SJSA1 (cell line): ENCODE measurements at places on chromosomes 6 and 20. TPM values are rescaled to one million over a fixed set of nuclear protein-coding genes. Genes with fewer than 3 reads are reported as not detected.

The SERAC1 gene
- total RNA-seq, result 3.5 and 8.5 TPM in 2 replicates

GRCh38 chr6:7252390-7252789, 60.6 kb downstream of the SSR1 start:
- no peak for DNase-seq

GRCh38 chr6:140538926-140539325, 1164.5 kb upstream of the CITED2 start:
- DNase-seq, result no peak

DNA sequence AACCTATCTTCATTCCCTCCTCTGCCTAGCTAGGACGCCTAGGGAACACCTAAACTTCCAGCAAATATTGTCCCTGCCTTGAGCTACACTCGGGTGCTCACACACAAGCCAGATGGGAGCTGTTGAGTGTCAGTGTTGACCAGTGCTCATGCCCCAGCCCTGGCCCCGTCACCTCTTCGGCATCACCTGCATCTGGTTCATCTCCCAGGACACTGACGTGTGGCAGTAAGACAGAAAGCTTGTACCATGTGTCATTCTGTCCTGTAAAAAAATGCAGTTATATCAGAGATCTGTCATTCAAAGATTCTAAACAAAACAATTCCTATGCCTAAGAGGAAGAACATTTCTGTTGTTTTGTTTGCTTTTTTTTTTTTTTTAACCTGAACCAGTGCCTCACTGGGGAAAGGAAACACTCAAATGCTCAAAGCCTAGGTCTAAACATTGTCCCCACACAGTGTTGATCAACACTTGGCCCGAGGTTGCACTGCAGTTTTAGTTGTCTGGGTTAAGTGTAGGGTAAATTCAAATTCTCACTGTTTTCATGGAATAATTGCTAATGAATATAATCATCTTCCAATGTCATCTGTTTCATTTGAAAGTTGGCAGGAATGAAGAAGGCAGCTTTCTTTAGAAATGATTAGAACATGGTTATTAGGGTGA, 102.7 kb upstream of the SASH1 start:
- no peak for DNase-seq

DNA sequence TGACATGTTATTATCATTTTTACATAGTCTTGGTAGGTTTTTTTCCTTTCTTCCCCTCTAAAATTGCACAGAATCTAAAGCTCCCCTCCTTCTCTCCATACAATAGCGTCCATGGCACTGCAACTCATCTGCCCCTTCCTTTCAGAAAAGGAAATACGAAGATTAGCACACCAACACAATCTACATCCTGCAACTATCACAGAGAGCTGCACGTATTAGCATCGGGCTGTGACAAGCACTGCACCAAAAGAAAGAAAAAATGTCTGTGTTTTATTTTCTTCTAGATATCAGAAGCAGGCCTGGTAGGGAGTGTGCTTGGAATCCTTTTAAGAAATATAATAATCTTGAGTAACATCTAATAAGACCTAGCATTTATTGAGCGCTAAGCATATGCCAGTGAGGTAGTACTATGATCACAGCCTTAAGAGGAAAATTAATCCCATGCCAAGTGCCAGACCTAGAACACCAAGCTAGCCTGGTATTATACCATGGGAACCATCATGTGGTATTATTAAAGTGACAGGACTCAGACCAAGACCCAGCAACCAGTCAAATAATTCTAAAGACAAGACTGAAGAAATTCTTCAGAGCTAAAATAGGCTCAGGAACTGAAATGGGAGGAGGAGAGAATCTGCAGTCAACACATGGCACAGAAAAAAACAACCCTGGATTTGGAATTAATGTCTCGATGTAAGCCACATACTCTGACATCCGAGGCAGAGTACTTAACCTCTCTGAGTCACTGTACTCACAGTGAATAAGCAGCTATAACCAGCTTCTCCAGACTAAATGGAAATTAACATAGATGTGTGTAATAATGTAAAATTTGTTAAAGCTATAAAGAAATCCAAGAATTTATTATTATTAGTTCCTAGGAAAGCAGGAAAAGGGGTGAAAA, 124.3 kb downstream of the IPCEF1 start:
- no peak for DNase-seq

- DNase-seq, result no peak
Observed at GRCh38 chr6:56798163-56798562, 155.5 kb upstream of the DST start.

The GLP1R gene
- not detected in 2 replicates for total RNA-seq

The TBX18 gene
- total RNA-seq, result 17.5 and 35.1 TPM in 2 replicates

- DNase-seq, result peak; percentile 53
Observed at GRCh38 chr6:36028088-36028876, 674 bp downstream of the MAPK14 start.

The SLC22A1 gene
- total RNA-seq, result not detected in 2 replicates

GRCh38 chr6:166333172-166333995, 9.0 kb downstream of the SFT2D1 start:
- DNase-seq, result no peak

The PNLDC1 gene
- not detected in 2 replicates for total RNA-seq

- DNase-seq, result no peak
Observed at GRCh38 chr6:134119486-134119885, 67.1 kb upstream of the SLC2A12 start.

- DNase-seq, result no peak
Observed at GRCh38 chr20:44471481-44471882, 4.2 kb upstream of the TTPAL start.

DNA sequence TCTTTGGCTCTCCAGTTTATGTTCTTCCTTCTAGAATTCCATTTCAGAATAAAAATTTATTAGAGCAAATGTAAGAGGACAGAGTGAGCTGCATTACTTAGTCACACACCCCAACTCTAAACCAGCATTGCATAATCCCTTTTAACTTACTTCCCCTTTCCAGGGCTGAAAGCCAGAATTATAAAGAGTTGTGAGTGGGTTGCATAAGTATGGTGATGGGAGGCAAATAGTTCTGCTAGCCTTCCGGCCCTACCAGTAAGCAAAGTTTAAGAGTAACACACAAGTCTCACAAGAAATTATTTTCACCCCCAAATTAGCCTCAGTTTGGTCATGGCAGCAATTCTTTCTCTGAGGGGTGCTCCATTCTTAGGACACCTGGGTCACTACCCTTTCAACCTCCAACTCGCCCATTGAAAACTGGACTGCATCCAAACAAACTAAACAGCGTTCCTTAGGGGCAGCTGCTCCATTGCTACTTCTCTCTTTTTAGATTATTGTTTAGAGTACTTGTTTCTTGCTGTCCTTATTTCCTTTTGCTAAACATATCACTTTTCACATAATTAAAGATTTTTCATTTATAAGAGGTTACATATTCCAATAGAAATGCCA, 1.6 kb downstream of the KIAA0408 start:
- no peak for DNase-seq

GRCh38 chr6:128464790-128465189, 55.6 kb downstream of the PTPRK start:
- no peak for DNase-seq

GRCh38 chr20:59765599-59766177, 161.3 kb downstream of the PHACTR3 start:
- no peak for DNase-seq

- DNase-seq, result peak; percentile 9
Observed at GRCh38 chr6:138570725-138571029, 71.4 kb upstream of the NHSL1 start.

GRCh38 chr20:35145141-35145564, 2.0 kb downstream of the EDEM2 start:
- DNase-seq, result no peak

The KIAA0408 gene
- 5.1 and 5.8 TPM in 2 replicates for total RNA-seq

The PNPLA1 gene
- not detected in 2 replicates for total RNA-seq

DNA sequence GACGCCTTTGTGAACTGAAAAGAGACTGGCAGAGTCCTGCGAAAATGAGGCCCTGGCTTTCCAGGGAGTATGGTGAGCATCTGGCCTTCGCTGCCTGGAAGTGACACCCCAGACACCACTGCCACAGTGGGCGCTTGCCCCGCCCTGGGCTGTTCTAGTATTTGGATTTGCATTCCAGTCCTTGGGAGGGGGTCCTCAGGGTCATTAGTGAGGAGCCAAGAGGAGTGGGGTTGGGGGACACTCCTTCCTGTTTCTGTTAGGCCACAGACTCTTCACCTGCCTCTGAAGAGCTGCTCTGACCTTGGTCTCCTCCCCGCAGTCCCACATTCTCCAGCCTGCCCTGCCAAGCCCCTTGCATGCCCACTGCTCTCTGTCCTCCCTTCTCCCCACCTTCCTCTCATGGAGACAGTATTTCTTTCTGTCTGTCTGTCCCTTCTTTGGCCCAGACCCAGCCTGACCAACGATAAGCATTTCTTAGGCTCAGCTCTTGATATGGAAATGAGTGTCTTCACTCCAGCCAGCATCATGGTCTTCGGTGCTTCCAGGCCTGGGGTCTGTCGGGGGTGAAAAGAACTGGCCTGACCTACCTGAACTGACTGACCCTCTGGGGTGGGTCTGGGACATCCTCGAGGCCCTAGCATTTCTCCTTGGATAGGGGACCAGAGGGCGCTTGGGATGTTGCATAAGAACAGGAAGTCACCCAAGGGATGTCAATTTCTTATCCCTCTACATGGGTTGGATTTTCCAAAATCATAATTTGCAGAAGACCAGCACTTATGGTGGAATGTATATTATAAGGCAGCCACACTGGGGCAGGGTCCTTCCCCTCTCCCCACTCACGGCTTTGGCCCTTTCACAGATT, 19.4 kb downstream of the SLC9A8 start:
- DNase-seq, result no peak

The NUDT3 gene
- 17.1 and 20.2 TPM in 2 replicates for total RNA-seq

DNA sequence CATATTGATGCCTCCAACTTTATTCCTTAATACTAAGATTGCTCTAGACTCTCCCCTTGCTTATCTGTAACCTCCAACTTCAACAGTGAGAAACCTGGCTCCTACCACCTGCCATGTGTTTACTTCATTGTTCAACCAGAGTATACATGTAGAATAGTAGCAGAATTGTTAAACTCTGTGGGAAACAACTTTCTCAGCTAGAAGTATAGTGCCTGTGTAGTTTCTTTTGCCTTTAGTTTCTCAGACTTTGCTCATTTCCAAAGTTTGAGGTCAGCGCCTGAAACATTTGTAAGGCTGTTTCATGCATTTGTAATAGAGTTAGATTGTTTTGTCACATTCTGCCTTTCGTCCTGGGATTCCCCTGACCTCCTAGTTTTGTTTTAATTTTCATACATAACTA, 34.9 kb upstream of the HECA start:
- DNase-seq, result no peak

DNA sequence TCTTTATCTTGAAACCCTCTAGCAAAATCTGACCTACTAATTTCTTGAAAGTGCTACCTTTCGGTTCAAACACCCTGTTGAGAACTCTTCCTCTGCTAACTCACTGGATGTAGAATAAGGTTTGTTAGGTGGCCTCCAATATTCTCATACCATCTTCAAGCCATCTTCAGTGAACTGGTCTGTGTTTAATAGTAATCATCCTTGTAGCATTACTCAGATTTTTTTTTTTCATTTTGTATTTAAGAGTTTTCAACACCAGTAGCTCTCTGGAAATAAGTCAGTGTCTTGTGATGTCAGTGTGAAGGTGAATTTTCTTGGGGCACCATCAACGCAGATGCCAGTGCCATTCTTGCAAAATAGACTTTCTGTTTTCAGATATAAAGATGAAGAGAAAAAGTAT, 140.6 kb upstream of the AHI1 start:
- DNase-seq, result no peak

- DNase-seq, result no peak
Observed at GRCh38 chr6:39493174-39493573, 170.7 kb upstream of the KCNK16 start.

- DNase-seq, result no peak
Observed at GRCh38 chr6:36633370-36633769, 39.2 kb downstream of the SRSF3 start.

- DNase-seq, result peak; percentile 62
Observed at GRCh38 chr6:154653853-154654252, 79.4 kb upstream of the SCAF8 start.

The DEFB132 gene
- total RNA-seq, result not detected in 2 replicates

The MATN4 gene
- 0.50 TPM in 1 of 2 replicates, not detected in the other for total RNA-seq

DNA sequence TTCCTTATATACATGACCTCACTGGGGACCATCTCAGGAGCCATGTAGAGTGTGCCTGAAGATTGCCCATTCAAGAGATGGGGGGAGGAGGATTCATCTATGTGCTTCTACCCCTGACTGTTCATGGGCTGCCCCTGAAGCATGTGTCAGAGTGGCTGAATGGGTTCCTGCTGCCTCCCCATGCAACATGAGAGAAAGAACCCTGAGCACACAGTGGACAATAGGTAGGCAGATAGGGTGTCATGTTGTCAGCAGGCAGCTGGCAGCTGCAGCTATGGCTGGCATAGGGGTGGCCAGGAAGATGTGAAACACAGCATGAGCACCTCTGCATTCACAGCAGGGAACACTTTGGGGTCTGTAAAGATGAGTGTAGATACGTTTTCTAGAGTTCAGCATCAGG, 208.4 kb upstream of the CNR1 start:
- DNase-seq, result no peak

DNA sequence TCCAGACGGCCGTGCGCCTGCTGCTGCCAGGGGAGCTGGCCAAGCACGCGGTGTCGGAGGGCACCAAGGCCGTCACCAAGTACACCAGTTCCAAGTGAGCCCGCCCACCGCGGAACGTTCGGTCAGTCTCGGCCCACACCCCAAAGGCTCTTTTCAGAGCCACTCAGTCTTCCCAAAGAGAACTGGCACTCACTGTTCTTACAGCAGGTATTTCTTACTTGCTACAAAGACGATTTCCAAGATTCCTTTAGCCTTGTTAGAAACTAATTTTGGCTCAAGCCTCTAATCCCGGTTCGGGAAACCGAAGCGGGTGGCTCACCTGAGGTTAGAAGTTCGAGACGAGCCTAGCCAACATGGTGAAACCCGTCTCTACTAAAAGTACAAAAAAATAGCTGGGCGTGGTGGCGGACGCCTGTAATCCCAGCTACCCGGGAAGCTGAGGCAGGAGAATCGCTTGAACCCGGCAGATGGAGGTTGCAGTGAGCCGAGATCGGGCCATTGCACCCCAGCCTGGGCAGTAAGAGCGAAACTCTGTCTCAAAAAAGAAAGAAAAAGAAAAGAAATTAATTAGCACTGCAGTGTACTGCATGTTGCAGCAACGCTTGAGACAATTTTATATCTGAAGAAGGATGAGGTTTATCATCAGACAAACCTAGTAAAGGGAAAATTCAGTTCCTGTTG, 73.1 kb downstream of the OR2B2 start:
- no peak for DNase-seq

DNA sequence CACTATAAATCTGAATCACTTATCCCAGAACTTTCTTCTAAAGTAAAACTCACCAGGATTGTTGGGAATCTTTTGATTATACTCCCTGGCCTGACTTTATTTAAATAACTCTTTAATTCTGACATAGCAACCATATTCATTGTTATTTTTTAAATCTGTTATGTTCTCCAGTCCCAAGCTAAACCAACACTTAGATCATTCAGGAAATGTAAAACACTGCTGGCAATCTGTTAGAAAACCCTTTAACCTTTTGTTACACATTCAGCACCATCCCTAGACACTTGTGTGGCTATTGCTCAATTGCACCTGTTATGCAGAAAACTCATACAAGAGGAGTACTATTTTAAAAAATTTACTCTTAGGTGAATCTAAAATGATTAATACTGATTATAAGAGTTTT, 101.8 kb upstream of the NHSL1 start:
- no peak for DNase-seq

The LY6G5C gene
- 1.6 TPM in 1 of 2 replicates, not detected in the other for total RNA-seq

The TFAP2C gene
- 0.92 and 1.1 TPM in 2 replicates for total RNA-seq

The SIRT5 gene
- 2.0 and 5.1 TPM in 2 replicates for total RNA-seq
